ENCODE measurements at places on chromosomes 2 and 18.

GRCh38 chr2:99862566-99862965 is 279.8 kb downstream of the AFF3 start:
- no peak for ATAC-seq

- peak; percentile 88 for ATAC-seq
These were observed 18.8 kb downstream of the TGOLN2 start for GRCh38 chr2:85308896-85309555.

DNA sequence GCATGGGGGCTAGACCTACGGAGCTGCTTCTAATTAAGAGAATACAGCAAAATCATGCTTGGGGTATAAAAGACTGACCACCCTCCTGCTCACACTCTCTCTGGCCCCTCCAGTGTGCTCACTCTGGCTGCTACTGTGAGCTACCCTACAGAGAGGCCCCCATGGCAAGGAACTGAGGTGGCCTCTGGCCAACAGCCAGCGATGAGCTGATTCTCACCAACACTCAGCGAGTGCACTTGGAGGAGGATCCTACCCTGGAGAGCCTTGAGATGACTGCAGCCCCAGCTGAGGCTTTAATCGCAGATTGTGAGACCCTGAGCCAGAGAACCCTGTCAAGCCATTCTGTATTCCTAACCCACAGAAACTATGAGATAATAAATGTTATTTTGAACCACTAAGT is 88.2 kb downstream of the GFPT1 start:
- ATAC-seq, result peak; percentile 79

GRCh38 chr2:120294008-120294340 is 41.3 kb downstream of the RALB start:
- ATAC-seq, result no peak

- no peak for ATAC-seq
These were observed 137.8 kb upstream of the RND3 start for GRCh38 chr2:150625303-150625702.

DNA sequence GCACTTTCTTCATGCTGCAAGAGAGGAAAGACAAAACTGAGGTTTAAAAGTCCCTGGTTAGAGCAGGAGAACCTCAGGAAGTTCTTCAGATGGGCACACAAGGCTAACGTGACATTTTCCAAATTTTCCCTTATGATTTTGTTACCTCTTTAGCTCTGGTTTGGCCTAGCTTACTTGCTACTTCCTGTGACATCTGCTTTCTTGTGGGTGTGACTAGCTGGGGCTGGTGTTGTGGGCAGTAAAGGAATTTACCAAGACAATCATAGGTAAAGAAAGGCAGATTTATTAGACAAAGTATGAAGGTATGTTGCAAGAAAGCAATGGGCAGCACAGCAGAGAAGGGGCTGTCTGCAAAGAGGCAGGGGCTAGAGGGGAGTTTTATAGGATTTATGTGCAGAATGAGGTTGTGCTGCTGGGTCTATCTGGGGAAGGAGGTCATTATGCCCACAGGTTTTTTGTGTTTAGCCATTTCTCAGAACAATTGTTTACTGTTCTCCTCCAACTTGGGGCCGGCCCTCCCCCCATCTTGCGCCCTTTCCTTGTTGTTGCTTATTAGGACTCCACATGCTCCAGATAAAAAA is 6.7 kb upstream of the TNP1 start:
- no peak for ATAC-seq

GRCh38 chr2:222566229-222566628 is 89.7 kb downstream of the FARSB start:
- ATAC-seq, result no peak

GRCh38 chr2:149766339-149766738 is 178.8 kb upstream of the MMADHC start:
- ATAC-seq, result no peak

DNA sequence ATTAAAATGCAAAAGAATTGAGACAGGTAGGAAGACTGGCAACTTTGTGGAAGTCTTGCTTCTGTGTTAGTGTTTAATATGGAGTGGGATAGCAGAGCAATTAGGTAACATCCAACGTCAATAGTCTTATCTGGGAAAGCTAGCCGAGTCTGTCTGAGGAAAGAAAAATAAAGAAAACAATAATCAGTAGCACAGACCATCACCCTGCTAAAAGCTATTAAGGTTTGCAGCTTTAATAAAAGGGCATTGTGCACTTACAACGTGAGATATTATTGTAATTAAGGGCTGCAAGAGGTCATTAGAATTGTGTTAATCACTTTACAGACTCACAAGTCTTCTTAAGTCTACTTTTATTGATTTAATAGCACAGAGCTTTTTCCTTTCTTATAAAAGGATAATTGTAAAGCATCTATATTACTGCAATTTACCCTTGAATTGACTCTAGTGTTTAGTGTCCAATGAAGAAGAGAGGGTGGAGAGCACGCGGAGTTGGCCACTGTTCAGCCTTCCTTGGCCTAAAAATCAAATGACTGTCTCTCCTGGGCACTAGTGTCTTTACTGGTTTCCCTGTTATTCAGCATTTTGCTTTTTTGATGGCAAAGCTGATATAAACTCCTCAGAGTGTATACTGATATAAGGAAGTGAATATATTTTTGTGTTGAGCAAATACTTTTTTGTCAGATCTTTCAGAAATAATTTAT is 2.0 kb downstream of the CDH7 start:
- ATAC-seq, result no peak

- no peak for ATAC-seq
These were observed 3.8 kb upstream of the ARHGAP25 start for GRCh38 chr2:68730828-68731227.

DNA sequence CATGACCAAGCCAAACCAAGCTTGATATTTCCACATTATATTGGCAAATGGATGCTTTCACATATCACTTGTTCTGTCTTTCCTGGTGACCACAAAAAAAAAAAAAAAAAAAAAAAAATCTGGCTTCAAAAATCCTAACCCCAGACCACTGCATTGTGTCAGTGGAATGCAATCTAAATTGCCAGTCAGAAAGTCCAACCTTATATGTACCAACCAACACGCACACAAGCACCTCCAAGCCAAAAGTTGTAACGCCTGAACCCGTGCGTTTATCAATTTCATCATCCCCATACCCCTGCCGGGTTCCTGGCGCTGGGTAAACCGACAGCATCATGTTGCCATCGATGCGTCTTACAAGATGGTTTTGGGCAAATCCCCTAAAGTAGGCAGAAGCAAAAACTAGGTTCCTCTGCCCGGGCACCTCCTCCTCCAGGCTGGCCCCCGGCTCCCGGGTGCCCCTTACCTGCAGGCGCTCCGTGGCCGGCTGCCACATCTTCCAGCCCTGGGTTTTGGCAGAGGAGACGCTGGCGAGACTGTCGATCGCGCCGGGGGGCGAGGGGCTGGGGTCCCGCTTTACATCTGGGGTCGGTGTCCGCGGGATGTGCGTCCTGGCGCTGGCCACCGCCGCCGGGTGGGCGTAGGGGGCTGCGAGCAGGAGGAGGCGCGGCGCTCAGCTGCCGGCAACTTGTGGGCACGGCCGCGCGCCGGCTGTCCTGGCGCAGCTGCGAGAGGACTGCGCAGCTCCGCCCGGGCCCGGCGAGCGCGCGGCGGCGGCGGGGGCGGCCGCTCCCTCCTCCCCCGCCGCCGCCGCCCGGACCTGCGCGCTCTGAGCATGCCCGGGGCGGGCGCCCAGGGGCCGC is at the start of gene PID1:
PID1 (minus strand) TSS at position 737 of the 860 bp plus-strand sequence; CDS start at position 493, 244 bp downstream.
- peak; percentile 61 for ATAC-seq

DNA sequence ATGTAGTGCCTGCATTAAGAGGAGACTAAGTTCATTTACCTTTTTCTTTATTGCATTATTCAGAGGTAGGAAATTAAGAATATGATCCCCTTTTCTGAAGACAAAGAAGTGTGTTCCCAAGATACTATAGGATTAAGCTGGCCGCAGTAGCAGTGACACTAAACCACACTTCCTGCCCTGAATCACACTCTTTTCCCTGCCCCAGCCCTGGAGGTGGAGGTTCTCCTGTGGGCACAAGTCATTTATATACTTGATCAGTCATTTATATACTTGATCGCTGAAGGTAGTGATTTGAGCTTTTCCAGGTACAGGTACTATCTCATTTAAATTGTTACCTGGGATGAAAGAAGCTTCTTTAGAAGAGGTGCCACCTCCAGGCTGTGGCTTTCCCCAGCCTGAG is 78.6 kb downstream of the ARMC9 start:
- ATAC-seq, result no peak

GRCh38 chr2:132549935-132550670 is 119.9 kb downstream of the LYPD1 start:
- peak; percentile 67 for ATAC-seq

DNA sequence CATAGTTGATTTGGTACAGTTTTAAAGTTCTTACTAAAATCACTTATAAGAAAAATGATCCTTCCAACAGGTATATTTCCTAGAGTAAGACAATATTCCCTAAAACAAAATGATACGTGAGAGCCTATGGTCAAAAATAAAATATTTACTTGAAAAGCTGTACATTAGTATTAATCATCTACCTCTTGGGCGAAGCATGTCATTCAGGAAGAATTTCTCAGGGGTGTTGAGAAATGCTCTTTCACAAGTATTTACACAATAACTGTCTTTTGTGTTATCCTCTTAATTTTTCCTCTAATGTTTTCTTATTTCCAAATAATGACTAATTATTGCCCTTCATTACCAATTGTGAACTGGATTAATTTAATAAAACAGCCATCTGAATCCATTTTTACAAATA is 466.3 kb downstream of the SATB2 start:
- ATAC-seq, result no peak

DNA sequence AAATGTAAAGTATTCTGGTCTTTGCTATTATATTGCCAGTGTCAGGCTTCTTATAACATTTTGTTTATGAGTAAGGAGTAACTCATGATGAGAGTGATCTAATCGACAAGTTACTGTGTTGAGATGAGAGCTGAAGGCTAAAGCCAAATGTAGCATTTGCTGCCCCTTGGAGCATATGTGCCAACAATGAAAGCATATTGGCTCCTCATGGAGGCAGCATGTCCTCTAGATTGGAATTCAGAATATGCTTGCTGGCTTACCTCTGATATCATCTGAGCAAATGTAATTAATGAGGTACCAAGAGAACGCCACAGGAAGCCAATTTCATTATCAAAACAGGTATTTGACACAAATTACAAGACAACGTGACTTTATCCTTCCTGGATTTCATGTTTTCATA is 781.1 kb upstream of the FSHR start:
- no peak for ATAC-seq

DNA sequence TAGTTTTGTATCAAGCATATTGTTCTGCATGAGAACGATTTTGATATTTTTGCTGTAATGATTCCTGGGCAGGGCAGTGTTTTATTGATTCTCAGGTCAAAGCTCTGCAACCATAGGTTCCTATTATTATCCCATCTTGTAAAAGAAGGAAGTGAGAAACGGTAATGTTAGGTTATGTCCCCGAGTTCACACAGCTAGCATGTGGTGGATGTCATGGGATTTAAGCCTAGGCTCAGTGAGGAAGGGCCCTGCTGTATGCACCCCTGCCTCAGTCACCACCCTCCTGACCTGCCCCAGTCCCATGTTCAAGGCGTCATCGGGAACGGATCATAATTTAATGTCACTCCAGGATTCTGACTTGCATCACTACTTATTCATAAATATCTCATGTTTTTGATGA is 10.7 kb downstream of the ACP1 start:
- ATAC-seq, result no peak

GRCh38 chr2:20191714-20192569 is 33.0 kb downstream of the SDC1 start:
- no peak for ATAC-seq

- no peak for ATAC-seq
These were observed 39.1 kb upstream of the ANKRD44 start for GRCh38 chr2:197349699-197350098.

GRCh38 chr2:117055499-117056375 is 758.8 kb upstream of the DDX18 start:
- ATAC-seq, result no peak

DNA sequence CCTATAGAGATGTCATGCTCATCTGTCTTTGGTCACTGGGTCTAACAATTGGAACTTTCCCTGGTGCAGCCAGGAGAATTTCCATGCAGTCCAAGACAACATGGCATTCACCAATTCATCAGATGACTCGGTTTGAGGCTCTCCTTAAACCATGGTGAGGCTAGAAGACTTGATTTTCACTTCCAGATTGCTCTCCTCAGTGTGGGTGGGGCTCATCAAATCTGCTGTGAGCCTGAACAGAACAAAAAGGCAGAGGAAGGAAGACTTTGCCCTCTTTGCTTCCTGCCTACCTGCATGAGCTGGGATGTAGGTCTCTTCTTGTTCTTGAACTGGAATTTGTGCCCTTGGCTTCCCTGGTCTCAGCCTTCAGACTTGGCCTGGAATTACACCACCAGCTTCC is 203.4 kb upstream of the TRIB2 start:
- ATAC-seq, result no peak

- ATAC-seq, result no peak
These were observed 31.4 kb downstream of the MYO5B start for GRCh38 chr18:50163505-50163904.

DNA sequence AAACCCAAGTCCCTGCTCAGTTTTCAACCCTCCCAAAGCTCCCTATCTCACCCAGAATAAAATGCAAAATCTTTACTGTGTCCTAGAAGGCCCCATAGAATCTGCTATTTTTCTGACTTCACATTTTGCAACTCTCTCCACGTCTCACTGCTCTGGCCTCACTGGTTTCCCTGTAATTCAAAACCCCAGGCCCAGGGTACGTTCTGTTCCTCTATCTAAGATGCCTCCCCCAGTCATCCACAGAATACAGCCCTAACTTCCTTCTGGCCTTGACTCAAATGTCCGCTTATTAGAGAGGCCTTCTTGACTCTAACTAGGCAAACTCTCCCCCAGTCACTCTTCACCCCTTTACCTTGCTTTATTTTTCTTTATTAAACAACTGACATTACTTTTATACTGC is 42.0 kb downstream of the FAM161A start:
- no peak for ATAC-seq
